Stimulated activated CD8-positive, alpha-beta memory T cell treated with anti-CD3 and anti-CD28 coated beads, Interleukin-15, amount 100 ng/mL, for 4 hours (primary cell): ENCODE measurements at places on chromosomes 5 and 9.
A peak's percentile ranks its signal among the peaks of the same experiment; 100 is the strongest.

- no peak for DNase-seq
Measured at GRCh38 chr5:149172261-149172660, 31.0 kb downstream of the ABLIM3 start.

DNA sequence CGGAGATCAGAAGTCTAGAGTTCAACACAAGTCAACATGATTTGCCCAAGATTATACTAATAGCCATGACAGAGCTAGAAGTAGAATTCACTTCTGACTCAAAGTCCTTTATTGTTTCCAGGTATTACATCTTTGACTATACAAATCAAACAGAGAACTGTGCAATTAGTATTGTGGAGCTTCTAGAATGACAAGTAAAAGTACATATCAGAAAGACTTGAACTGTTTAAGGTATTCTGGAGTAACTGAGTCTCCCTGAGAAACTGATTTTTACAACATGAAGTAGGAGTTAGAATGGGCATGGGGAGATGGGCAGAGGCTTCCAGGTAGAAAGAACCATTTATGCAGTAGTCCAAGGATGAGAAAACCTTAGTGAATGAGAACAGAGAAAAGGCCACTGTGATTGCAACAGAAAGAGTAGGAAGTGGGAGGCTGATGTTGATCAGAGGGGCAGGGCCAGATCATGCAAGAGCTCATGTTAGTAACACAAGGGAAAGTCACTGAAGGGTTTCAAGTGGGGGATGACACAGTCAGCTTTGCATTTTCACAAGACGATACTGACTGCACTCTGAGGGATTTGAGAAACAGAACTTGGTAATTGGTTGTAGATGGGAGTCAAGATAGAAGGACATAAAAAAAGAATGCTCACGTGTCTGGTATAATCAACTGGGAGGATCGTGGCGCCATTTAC lies 280.7 kb downstream of the RFX3 start:
- no peak for DNase-seq

- no peak for DNase-seq
Measured at GRCh38 chr5:11814373-11814772, 89.9 kb downstream of the CTNND2 start.

DNA sequence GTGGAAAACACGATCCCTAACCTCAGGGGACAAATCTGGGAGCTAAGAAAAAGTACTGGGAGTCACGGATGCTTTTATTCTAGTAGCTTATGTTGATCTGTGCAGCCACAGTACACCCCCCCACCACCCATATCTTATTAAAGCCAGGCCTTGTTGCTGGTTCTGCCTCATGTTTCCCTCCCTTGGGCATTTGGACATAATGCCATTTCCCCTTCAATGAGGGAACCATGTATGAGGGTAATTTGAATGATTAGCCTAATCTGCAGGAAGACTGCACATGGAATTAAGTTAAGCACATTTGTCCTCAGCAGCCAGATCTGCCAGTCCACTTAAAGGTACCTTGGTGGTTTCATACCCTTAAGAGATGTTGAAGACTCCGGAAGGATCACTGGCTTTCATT lies 102.0 kb downstream of the ARHGAP26 start:
- no peak for DNase-seq

DNA sequence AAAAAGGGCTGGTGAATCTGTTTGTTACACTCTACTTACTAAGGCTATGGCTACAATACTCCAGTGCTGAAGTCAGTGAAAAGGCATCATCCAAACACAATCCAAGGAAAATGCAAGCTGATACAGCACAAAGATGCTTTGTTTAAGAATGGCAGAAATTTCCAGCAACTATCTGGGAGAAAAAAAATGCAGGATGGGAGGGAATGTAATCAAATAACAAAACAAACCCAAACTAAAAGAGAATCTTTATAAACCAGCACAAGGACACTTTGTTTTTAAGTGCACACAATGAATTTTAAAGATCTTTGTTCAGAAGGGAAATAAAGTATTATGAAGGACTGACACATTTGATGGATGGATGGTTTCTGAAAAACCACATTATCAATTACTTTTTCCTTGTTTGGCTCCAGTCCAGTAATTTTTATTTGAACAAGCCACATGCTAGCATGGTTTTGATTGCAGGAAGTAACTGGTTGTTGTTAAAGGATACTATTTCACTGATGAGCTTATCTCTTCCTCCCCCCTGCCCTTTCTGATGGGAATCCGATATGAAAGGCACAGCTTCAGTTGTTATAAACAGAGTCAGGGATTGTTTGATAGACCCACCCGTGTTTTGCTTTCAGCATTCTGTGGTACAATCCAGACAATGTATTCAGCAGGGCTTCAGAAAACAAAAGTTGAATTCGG lies 12.1 kb upstream of the TLE4 start:
- DNase-seq: no peak

DNA sequence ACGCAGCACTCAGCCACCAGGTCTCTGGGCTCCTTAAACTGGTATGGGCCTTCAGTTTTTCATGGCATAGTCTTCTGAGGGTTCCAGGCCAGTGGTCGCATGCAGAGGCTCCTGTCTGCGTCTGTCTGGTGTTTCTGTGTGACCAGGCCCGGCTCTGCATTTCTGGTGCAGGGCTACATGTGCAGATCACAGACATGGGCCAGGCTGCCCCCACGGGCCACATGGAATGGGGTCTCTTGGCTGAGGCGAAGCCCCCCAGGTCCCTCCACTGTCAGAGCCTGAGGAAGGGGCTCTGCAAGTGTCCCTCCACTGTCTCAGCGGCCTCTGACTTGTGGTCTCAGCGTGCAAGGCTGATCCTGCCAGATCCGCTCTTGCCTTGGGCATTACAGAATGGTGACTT lies 15.6 kb upstream of the CARD19 start:
- DNase-seq: no peak

GRCh38 chr9:137470785-137471184 lies 11.7 kb upstream of the NSMF start:
- no peak for DNase-seq

GRCh38 chr9:14029806-14030374 lies 284.1 kb downstream of the NFIB start:
- no peak for DNase-seq

- DNase-seq: no peak
Measured at GRCh38 chr5:82717738-82718137, 359.5 kb downstream of the TMEM167A start.

DNA sequence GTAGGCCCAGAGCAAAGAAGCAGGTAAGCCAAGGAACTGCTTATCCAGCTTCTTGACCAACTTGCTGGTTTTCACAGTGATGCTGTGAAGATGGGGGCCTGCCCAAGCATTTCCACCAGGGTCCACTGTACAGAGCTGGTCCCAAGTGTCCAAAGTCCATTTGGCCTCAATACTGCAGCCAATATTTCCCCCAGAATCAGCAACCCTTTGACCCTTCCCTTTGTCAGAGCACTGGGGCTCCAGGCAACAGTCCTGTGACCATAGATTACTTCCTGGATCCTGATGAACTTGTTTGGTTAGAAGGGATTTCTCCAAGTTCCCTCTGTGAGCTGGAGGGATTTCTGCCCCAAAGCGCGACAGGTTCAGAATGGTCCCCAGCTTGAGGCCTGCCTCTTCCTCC lies 26.3 kb downstream of the FAXDC2 start:
- DNase-seq: no peak

DNA sequence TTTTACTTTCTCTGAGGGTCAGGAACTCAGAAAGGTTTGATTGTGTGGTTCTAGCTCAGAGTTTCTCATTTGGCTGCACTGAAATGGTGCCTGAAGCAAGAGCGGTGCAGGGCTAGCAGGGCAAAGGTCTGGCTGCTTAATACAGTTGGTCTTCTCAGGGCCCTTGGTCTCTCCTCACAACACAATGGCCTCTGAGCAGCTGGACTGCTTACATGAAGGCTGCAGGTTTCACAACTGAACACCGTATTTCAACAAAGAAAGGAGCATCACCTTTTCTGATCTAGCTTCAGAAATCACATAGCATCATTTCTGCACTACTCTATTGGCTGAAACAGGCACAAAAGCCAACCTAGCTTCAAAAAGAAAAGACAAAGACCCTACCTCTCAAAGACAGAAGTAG lies 122.2 kb downstream of the MLLT3 start:
- DNase-seq: no peak

- no peak for DNase-seq
Measured at GRCh38 chr5:180974612-180975315, 13.9 kb upstream of the BTNL3 start.

DNA sequence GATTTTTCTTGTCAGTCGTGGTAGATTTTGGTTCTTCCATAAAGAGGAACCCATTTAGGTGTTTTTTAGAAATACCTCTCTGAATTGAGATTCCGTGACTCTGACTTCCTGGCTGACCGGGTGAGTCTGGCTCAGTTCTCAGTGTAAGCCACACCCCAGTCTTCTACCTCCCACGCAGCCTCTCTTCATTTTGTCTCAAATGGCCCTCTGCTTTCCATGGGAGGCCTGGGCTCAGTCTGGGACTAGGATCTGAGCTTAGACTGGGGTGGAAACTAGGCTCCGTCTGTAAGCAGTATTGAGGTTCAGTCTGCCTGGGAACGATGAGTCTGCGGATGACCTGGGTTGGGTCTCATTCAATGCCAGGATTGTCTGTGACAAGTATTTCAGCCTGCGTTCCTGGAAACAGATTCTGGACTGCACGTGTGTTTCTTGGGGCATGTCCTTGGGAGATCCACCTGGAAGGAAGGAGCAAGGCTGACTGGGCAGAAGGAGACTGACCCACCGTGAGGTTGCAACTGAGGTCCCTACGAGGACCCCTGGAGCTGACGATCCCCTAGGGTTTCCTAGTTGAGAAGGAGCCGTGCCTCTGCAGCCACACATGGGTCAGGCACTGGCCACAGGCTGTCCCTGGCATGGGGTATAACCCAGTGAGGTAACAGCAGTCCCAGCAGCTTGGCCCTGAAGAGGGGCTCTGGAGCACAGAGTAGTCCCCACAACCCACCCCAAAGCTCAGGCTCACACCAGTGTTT lies 12.4 kb upstream of the CRB2 start:
- DNase-seq: no peak

- no peak for DNase-seq
Measured at GRCh38 chr5:178941361-178941760, 363 bp downstream of the ZNF454 start.

DNA sequence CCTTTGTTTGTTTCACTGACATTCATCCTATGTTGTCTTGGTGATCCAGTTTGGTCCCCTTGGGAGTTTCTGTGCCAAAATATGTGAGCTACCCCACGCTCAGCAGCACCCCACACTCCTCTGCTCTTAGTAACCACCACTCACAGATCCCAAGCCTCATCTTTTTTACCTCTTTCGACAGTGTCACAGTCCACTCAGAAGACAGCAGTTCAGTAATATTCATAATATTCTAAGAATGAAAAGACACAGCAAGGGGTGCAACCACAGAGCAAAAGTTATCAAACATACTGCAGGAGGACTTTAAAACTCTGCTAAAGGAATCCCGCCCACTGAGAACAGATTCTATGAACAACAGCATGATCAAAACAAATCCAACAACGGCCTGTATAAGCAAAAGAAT lies 28.2 kb downstream of the RNF130 start:
- DNase-seq: no peak

GRCh38 chr5:24177821-24178220 lies 467.0 kb downstream of the CDH10 start:
- DNase-seq: no peak

- no peak for DNase-seq
Measured at GRCh38 chr5:125370461-125371205, 624.2 kb upstream of the ZNF608 start.

- no peak for DNase-seq
Measured at GRCh38 chr5:172004824-172005237, 1.6 kb downstream of the FBXW11 start.

DNA sequence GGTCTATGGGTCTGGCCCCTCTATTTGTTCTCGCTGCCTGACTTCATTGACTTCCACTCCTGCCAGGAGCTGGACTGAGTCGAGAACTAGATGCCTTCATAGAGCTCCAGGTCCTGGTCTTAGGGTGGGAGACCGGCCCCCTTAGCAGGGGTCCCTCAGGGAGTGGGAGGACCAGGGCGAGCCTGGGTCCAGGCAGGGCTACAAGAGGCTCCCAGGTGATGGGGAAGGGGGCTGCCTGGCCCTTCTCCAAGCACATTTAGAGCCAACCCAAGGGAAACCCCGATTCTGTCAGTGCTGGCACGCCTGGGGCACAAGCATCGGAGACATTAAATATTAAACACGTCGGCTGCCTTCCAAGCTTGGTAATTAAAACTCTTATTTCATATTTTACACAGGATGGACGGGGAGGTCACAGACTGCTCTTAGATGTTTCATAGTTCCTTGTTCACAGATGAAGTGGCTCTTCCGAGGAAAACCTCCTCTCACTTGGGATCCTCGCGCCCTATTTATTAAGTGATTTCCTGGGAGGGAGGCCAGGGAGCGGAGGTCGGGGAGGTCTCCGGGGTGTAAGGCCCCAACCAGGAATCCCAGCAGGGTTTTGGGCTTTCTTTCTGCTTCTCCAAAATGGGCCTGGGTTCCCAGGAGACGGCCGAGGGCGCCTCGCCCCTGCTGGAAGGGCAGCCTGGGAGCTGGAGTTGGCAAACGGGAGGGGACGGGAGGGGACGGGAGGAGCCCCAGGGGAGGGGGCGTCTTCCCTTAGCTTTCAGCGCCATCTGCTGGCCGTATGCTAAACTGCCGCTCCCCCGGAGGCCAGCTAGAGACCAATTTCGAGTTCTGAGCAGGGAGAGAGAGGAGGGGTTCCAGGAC lies 23.4 kb upstream of the ZBTB43 start:
- peak; percentile 65 for DNase-seq

GRCh38 chr9:16307626-16308195 lies 562.8 kb downstream of the BNC2 start:
- no peak for DNase-seq

- DNase-seq: no peak
Measured at GRCh38 chr5:65012301-65012892, 243.7 kb downstream of the CWC27 start.

- DNase-seq: no peak
Measured at GRCh38 chr9:115671236-115671962, 482.2 kb upstream of the PAPPA start.

GRCh38 chr5:90601468-90601867 lies 42.9 kb downstream of the ADGRV1 start:
- no peak for DNase-seq

GRCh38 chr5:97476852-97477534 lies 293.9 kb upstream of the RIOK2 start:
- no peak for DNase-seq

- no peak for DNase-seq
Measured at GRCh38 chr5:2902742-2903297, 151.3 kb upstream of the IRX2 start.

GRCh38 chr9:13485068-13485596 lies 205.6 kb upstream of the MPDZ start:
- DNase-seq: no peak

GRCh38 chr9:90991953-90992352 lies 190.3 kb downstream of the SYK start:
- DNase-seq: no peak

- no peak for DNase-seq
Measured at GRCh38 chr5:119275146-119275545, 80.7 kb upstream of the TNFAIP8 start.

DNA sequence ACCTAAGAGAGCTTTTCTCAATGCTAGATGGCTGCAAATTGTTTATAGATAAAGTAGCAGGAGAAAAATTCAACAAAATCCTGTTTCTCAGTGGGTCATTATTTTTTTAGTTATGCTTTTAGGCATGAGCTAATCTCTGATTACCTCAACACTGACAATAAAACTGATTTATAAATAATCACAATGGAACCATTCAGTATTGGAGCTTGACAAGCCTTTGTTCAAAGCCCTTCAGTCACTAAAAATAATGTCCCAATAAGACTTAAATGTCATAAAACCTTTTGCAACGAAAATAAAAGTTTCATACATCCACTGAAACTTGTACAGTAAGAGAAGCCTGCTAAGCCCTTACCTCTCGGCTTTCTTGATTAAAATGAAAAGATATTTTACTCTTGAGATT lies 27.2 kb downstream of the PTPDC1 start:
- no peak for DNase-seq
